Coronary artery (tissue), 2 donors: ENCODE measurements at places on chromosomes 7 and 10.

GRCh38 chr7:20514364-20514763, 101.1 kb upstream of the ABCB5 start:
- DNase-seq: no peak

DNA sequence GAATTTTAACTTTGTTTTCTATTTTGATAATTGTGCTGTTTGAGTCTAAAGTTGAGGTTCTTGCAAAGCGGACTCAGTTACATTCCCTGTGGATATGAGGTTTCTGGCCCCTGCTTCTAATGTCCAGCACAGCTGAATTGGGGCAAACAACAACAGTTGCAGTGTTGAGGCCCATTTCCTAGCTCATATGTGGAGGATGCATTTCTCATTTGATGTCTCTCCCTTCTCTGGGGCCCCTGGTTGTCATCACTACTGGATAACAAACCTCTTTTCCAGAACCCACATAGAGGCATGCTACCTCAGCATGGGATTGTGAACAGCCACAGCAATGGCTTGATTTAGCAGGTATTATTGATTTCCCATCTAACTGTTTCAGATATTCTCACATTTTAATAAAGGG, 208.2 kb upstream of the VSTM2A start:
- DNase-seq: no peak

GRCh38 chr7:79761876-79762429, 308.5 kb upstream of the MAGI2 start:
- no peak for DNase-seq

- no peak for DNase-seq
These were observed 8.5 kb upstream of the CSTF2T start for GRCh38 chr10:51707821-51708424.

- no peak for DNase-seq
These were observed 655.1 kb downstream of the INHBA start for GRCh38 chr7:41047789-41048191.

DNA sequence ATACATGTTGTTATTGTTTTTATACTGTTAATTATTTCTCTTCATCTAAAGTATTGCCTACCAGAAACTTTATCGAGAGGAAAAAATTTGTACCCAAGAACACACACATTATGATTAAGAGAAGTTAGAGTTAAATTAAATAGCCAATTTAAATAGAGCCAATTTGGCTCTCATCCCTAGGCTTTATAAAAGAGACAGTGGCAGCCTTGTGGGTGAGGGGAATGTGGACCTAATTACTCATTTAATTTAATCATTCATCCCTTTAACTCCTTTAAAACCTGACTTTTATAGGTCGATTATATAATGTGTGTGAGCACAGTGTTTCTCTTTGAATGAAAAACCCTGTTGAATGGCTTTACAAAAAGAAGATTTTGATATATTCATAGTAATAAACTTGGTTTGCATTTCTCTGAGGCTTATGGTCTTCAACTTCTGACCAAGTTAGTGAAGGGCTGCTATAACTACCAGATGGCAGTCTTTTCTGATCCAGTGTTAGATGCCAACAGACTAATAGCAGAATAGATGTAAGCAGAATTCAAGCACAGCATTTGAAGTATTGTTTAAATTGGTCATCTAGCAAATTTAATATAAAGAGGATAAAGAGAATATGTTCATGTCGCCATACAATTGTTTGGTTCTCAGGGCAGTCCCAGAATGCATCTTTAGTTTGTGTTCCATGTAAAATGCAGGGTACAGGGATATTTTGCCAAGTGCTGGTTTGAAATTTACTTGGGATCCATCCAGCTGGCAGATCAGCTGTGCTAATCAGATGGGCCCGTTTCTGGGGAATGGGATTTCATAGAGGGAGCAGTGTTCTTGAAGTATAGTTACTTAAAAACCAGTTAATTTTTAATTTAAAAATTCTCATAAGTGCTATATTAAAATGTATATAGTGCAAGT, 25.3 kb downstream of the ADD3 start:
- no peak for DNase-seq

DNA sequence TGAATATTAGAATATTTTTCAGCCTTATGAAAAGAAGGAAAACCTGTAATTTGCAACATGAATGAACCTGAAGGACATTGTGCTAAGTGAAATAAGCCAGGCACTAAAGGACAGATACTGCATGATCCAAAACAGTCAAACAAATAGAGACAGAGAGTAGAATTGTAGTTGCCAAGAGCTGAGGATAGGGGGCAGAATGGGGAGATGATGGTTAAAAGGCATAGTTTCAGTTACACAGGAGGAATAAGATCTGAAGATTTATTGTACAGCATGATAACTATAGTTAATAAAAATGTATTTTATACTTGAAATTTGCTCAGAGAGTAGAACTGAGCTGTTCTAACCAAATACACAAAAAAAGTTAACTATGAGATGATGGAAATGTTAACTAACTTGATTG, 149.0 kb upstream of the TMEM106B start:
- no peak for DNase-seq

DNA sequence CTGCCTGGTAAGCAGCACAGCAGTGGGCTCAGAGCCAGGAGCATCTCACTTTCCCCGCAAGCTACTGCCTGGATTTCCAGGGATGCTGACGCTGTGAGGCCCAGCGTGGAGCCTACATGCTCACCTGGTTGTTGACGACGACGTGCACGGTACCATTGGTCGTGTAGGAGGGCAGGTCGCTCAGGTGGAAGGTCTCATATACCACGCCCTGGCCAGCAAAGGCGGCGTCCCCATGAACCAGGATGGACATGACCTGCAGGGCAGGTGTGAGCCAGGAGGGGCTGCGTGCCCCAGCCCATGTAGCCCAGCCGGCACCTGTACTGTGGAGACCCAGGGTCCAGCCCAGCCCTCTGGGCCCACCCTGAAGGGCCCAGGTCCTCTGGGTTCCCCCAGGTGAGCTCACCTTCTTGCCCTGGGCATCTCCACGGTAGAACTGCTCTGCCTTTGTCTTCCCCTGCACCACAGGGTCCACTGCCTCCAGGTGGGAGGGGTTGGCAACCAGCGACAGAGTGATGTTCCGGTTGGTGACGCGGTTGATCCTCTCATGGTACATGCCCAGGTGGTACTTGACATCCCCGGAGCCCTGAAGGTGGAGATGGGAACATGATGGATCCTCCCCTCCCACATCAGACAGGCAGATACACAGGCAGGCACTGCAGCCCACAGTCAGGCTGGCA, 15.4 kb downstream of the OGDHL start:
- peak; percentile 59 for DNase-seq

DNA sequence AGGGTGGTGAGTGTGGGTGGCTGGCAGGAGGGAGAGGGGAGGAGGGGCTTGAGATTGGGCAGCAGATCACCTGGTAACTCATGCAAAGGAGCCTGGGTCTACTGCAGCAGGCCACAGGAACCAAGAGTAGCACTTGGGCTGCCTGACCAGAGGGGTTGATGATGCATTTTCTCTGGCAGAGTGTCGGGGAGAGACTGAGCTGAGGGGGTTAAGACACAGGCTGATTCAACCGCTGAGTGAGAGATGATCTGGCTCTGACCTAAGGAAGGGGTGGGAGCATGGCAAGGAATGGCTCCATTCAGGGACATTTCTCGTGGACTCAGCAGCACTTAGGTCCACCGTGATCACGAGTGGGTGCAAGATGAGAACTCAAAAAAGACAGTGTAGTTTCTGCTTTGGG, 115.5 kb upstream of the STK17A start:
- no peak for DNase-seq

GRCh38 chr7:40009301-40009700, 59.2 kb downstream of the CDK13 start:
- DNase-seq: no peak

DNA sequence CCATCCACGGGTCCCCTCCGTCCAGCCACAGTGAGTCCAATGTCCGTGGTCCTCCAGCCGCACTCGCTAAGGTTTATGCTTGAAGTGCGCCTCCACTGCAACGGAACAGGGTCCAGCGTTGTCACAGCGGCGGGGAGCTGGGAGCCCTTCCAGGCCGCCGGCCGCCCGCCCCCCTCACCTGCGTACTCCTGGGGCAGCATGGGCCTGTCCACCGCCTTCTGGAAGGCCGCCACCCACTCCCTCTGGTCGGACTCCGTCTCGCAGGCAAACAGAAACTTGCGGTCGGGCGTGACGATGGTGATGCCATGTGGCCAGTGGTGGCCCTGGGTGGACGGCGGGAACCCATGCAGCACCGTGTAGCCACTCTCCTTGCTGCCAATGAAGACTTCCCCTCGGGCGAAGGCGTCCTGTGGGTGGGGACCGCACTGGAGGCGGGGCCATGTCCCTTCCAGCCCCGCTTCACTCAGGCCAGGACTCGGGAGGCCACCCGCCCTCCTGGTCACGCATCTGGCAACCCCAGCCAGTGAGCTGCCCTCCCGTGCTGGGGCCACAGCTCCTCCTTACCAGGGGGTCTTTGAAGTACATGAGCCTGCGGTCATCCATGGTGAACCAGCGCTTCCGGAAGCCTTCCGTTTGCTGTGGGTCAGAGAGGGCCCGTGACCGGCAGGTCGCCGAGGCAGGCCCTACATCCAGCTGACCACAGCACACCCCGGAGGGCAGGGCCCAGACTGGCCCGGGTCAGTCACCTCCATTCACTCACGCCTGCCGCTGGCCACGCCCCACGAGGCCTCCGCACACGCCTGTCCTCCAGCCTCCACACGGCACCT, 22.7 kb downstream of the GET4 start:
- DNase-seq: no peak

DNA sequence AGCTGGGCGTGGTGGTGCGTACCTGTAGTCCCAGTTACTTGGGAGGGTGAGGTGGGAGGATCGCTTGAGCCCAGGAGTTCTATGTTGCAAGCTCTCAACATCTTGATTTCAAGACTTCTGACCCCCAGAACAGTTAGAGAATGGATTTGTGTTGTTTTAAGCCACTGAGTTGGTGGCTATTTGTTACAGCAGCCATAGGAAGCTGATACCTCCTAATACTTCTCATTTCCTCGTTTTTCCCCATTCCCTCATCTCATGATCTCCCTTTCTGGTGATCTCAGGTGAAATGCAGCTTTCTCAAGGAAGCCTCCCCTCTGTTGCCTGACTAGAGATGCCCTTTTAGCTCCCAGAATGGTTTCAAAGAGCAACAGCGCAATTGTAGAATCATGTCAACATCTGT, 378.8 kb downstream of the TYW1 start:
- DNase-seq: no peak

DNA sequence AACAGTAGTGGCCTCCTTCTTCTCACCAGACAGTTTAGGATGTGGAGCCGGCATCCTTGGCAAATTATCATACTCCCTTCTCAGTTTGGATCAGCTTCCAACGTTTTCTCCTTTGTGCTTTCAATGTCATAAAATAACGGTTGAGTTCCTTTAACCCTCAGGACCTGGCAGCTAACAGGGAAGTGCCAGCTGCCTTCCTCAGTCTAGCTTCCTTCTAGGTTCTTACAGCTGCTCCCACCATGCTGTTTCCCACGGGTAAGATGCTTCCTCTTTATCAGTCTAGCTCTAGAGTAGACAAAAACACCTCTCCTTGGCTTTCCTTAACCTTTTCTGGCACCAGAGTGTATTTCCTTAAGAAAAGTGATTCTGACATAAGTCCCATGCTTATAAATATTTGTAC, 33.2 kb downstream of the BLVRA start:
- no peak for DNase-seq

DNA sequence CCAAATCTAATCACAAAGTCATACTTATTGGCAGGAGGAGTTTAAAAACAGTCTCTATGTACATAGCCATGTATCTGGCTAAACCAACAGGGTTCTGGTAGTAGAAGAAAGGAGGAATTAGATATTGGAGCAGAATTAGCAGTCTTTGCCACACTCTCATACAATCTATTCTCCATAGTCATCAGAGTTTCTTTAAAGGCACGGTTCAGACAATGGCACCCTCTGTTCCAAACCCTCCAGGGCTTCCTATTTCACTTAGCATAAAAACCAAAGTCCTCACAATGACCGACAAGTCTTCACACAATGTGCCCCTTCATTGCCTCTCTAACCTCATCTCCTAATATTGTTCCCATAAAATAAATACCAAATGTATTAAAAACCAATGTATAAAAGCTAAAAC, 12.7 kb downstream of the ZNF438 start:
- DNase-seq: no peak

DNA sequence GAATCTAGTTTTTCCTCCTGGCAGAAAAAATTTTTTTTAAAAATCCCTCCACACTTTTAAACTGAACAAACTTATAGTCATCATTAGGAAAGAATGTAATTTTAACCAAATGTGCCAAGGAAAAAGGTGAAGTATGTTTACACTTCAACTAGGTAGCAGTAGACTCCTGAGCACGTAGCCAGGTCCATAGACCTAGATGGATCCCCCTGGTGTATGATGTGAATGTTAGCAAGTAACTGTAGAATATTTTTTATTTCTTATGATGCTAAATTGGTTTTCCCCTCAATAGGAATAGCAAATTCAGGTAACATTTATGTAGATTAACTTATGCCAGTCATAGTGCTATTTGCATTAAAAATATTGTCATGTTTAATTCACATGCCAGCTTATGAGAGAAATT, 19.6 kb downstream of the CABCOCO1 start:
- no peak for DNase-seq

DNA sequence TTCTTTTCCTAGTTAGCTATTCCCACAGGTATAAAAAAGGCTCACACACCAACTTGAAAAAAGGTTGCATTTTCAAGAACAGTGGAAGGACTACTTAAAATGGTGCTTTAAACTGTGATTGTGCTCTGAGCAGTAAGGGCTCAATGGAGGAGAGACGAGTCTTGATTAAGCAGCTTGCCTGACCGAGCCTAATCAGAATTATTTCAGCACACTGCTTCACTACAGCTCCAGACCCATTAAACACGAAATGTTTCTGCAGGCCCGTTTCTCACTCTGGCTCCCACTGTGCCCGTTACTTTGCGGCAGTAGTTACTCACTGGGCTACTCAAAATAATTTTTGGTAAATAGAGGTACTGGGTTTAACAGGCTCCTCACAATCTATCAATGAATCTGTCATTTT, 126.0 kb downstream of the NRCAM start:
- DNase-seq: no peak

DNA sequence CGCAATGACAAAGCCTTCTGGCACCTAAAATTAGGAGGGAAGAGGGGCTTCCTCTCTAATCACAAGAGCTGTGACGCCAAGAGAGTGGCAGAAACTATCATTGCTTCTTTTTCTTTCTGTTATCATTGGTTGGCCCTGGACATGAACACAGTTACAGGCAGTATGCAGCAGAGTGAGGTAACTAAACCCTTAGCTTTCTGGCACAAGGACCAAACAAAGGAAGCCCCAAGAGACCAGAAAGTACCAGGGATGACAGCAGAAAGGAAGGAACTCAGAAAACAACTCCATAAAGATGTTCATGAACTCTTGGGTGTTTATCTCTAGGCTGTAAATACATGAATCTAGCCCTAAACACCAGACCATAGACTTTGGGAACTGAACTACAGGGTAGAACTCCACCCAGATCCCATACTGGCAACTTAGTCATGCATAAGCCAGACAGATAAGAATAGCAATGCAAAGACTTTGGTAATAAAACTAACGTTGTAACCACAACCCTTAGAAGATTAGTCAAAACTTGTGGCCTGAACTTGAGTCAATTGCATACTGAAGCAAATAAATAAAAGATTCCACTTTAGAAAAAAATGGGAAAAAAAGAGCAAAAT, 195.7 kb upstream of the PTN start:
- DNase-seq: no peak
